ENCODE measurements at places on chromosomes 4 and X. TPM values are rescaled to one million over a fixed set of nuclear protein-coding genes. Genes with fewer than 3 reads are reported as not detected.

LUZP4 gene
- total RNA-seq, result not detected

IGSF1 gene
- total RNA-seq, result 3.5 TPM

SSX3 gene
- not detected for total RNA-seq

FNIP2 gene
- 20.7 TPM for total RNA-seq

CT55 gene
- total RNA-seq, result not detected

VCX gene
- total RNA-seq, result not detected

SLC35A2 gene
- 39.2 TPM for total RNA-seq

ZAR1 gene
- total RNA-seq, result not detected

SOWAHD gene
- 0.23 TPM for total RNA-seq

- no peak for DNase-seq
Measured at GRCh38 chr4:158015241-158015640, 157.6 kb downstream of the GASK1B start.

GRCh38 chr4:33941854-33942253, 2302.5 kb downstream of the ARAP2 start:
- no peak for DNase-seq

- peak; percentile 43 for DNase-seq
Measured at GRCh38 chr4:3215256-3215655, 33.7 kb upstream of the MSANTD1 start.

DNA sequence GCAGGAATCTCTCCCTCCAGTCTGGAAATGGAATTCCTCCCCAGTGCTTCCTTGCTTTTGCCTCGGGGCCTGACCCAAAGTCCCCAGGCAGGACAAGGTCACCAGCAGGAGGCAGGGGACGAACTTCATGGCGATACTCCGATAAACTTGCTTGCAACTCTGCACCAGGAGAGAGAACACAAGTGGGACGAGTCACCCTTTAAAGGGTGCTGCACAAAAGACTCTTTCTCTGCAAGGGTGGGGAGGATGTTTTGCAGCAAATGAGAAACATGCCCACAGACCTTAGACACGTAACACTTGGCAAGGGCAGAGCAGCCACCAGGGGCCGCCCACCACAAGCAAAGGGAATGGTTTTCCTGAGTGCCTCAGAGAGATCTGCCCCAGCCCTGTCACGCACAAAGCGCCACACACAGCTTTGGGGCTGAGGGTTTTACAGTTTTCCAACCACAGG, at the start of gene FGFBP2:
Gene FGFBP2 (minus strand): TSS at position 175 of the 451 bp plus-strand sequence. CDS start 46 bp downstream, at position 129.
- no peak for DNase-seq

DNA sequence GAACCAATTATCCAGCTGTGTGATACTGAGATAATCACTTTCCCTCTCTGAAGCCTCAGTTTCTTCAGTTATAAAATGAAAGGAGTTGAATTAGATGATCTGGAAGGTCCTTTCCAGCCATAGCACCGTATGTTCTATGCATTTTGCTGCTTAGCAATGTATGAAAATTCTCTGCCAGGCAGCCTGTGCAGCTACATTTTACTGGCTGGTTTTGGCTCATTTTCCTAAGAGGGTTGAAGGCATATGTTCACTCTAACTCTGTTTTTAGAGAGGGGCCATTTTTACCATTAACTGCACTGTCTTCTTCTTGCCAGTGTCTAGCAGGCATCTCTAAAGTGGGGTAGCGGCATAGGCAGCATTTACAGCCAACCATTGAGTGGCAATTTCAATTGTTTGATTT, 26.1 kb downstream of the TRPC5 start:
- no peak for DNase-seq

GRCh38 chrX:46168254-46168653, 377.0 kb downstream of the ZNF674 start:
- no peak for DNase-seq

DNA sequence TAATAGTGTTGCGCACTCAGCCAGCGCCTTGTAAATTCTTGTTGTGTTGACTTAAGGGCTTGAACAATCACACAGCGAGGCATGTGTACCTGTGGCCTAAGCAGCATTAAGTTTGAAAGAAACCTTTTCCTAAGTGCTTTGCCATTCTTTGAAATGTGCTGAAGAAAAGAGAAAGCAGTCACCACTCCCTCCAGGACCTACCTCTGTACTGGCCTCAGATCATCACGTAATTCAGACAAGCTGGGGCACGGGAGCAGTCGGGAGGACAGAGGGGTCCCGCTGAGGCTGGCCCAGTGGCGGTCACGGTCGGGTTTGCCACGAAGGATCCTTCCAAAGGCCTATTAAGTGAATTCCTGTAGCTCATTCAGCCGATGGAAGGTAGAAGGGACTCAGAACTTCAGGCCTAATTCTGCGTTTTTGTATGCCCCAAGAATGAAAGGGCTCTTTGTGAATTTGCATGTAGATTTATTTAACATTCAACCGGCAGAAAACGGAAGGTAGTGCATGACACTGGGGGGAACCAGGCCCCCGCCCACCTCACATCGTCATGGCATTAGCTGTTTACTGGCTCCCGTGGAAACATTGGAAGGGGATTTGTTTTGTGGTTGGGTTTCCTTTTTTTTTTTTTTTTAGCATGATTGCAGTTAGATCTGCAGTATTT, 106.3 kb downstream of the TRAPPC11 start:
- no peak for DNase-seq

DNA sequence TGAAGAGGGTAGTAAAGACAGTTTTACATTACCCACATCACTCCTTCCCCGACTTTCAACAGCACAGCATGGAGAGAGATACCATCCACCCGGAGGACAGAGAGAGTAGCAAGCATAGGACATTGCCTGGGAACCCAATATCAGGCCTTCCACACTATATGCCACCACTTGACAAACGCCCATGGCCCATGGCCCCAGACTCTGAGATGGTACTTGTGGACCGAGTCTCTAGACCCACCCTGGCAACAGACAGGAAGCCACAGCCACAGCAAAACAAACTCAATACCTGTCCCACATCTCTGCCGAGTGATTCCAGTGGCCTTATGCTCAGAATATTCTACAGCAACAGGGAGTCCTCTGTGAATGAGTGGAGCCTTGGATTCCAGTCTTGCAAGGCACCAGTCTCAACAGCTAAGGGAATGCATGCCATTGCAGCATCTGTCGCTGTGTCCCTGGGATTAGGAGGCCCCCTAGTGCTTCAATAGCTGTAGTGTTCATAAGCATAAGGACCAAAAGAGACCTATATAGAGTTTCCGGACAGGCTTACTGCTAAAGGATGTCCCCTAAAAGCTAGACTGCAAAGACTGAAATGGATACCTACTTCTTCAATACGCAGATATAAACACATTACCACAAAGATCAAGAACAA, 14.7 kb upstream of the CT55 start:
- no peak for DNase-seq

GRCh38 chrX:20913760-20914159, 460.5 kb upstream of the CNKSR2 start:
- DNase-seq, result no peak

- DNase-seq, result no peak
Measured at GRCh38 chrX:9195199-9195880, 161.4 kb upstream of the FAM9B start.

GRCh38 chrX:26562156-26562555, 346.2 kb downstream of the MAGEB5 start:
- no peak for DNase-seq

GRCh38 chrX:133473451-133473850, 58.2 kb upstream of the GPC4 start:
- no peak for DNase-seq

DNA sequence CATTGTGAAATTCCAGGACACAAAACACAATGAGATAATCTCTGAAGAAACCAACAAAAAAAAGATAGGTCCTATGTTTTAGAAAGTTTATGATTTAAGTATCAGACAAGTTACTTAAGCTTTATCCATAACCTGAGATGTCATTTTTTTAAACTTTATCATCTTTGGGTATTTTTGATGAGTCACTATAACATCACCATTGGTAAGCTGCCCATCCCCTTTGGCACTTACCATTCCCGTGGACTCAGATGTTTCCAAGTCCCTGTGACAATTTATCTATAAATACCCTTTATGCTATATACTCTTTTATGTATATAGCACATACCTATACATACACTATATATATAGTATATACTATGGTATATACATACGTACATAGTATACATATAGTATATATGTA, 198.9 kb upstream of the GEMIN8 start:
- DNase-seq, result no peak

- DNase-seq, result no peak
Measured at GRCh38 chrX:55007656-55008055, 7.5 kb downstream of the APEX2 start.

DNA sequence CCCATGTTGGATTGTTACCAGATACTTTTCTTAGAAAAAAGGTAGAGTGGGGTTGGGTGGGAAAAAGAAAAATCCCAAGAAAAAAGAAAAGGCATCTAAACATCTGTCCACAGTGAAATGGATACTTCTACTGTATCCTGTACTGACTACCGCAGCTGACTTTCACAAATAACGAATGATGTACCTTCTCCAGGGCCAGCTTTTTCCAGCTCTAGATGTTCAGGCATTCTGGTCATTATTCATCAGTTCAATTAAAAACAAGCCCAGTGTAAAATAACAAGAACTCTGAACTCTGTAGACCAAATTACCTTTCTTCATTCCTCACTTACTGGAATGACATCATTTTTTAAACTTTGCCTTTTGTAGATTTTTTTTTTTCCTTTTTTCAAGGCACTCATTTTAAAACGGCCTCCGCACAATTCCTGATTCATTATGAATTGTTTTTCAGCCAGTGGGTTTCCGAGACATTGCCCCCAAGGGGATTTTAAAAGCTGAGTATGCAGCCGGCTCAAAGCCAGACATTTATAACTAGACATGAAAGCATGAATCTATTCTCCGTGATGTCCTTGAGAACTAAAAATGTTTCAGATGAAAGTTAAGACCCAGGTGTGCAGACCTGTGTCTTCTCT, 113.5 kb downstream of the PRKX start:
- no peak for DNase-seq

DNA sequence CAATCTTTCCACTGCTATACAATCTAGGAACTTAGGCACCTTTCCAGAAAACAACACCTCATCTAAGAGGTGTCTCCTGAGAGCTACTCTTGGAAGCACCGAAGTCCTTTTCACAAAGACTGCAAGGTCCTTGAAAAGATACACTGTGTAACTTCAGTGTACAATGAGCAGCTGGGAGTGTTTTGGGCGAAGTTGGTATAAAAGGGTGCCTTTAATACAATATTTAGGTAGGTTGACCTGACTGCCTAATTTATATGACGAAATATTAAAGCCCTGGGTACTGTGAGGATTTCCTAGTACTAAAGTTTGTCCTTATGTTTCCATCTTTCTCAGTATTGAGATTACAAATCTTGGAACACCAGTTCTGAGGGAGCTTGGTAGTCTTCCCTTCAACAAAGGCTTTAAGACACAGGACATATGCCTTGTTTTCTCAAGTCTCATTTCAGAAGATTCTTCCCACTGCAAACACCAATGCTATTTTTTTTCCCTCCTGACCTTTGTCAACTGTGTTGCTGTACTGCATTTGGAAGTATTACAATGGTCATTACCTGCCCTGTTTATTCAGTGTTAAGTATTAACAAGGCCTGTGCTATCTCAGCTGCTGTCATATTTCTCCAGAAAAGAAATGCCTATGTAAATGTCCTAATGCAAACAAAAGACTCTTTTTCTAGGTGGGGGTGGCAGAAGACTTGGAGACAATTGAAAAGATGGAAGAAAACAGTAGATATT, 134.2 kb downstream of the MAML3 start:
- no peak for DNase-seq

DNA sequence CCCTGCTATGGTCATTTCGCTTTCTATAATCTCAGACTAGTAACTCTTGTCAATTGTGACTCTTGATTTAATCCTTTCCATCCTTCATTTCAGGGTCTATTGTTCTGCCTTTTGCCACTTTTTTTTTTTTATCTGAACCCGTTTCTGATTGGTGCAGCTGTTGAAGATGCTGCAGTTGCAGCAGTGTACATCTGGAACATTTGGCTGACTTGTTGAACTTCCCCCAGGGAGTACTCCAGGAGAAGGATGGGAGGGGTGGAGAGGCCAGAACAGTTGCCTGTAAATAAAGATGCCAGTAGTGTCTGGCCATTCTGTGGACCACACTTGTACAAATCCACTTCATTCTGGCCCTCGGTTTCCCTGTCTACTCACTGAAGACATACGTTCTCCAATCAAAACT, 1.0 kb upstream of the EDA start:
- no peak for DNase-seq

GRCh38 chr4:180434131-180434895, 1808.9 kb upstream of the TENM3 start:
- DNase-seq, result no peak

DNA sequence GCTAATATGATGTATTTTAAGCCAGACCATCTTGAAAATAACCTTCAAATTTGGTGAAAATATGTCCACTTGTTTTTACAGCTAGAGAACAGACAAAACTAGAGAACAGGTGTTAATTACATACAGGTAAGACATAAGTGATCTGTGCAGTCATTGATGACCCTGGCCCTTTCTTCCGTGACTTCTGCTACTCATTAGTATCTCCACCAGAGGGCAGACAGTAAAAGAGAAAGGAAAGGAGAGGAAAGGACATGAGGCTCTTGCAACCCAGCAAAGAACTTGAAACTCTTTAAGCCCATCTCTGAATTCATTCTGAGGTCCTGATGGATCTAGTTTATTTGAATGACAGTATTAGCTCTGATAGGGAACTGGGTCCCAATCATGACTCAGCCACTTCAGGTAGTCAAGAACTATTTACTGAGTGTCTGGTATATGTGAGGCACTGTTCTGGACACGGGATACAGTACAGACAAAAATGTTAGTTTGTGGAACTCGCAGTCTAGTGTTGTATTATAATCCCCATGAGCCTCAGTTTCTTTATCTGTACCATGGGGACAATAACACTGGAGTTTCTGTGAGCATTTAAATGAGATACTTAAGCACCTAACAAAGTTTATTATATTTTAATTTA, 121.0 kb upstream of the TEX13D start:
- no peak for DNase-seq

GRCh38 chr4:133320576-133321170, 171.6 kb downstream of the PCDH10 start:
- DNase-seq, result no peak

DNA sequence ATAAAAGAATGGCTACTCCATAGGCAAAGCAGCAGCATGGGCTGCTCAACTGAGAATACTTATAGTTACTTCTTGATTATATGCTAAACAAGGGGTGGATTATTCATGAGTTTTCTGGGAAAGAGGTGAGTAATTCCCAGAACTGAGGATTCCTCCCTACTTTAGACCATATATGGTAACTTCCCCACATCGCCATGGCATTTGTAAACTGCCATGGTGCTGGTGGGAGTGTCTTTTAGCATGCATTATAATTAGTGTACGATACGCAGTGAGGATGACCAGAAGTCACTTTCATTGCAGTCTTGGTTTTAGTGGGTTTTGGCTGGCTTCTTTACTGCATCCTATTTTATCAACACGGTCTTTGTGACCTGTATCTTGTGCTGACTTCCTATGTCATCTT, 141.5 kb downstream of the MAGEB17 start:
- no peak for DNase-seq

GRCh38 chr4:81375745-81376144, 96.0 kb downstream of the RASGEF1B start:
- DNase-seq, result no peak
